RCC 7860 (cell line): ENCODE measurements at places on chromosomes 4 and X.

DNA sequence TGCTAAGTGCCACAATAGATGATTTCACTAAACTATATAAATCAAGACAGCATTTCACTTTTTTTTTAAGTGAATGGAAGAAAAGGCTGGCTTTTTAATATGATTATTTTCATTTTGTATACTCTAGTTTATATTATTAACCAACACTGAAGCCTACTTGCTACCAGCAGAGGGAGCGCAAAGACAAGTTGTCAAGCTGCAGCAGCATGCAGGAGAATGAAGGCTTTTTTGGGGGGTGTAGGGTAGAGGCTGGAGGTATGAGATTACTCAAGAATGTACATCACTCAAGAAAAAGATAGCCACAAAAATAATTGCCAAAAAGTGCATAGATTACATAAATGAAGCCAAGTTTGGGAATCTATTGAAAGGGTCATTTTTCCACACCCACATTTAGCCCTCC is 519.5 kb downstream of the FGF13 start:
- DNase-seq, result no peak

- DNase-seq, result no peak
Measured at GRCh38 chr4:54540931-54541330, 116.8 kb upstream of the KIT start.

- peak; percentile 27 for DNase-seq
Measured at GRCh38 chr4:151436093-151436518, 27.1 kb downstream of the FHIP1A start.

- no peak for DNase-seq
Measured at GRCh38 chrX:108584617-108585211, 145.1 kb downstream of the COL4A5 start.

GRCh38 chr4:37604461-37604860 is 81.7 kb downstream of the RELL1 start:
- peak; percentile 42 for DNase-seq

- DNase-seq, result no peak
Measured at GRCh38 chr4:121778991-121779628, 14.1 kb upstream of the SMIM43 start.

- DNase-seq, result no peak
Measured at GRCh38 chrX:153974003-153974725, 1.6 kb downstream of the TMEM187 start.

GRCh38 chr4:101813604-101814003 is 23.1 kb downstream of the BANK1 start:
- no peak for DNase-seq

GRCh38 chrX:19152762-19153161 is 30.5 kb upstream of the ADGRG2 start:
- peak; percentile 71 for DNase-seq

DNA sequence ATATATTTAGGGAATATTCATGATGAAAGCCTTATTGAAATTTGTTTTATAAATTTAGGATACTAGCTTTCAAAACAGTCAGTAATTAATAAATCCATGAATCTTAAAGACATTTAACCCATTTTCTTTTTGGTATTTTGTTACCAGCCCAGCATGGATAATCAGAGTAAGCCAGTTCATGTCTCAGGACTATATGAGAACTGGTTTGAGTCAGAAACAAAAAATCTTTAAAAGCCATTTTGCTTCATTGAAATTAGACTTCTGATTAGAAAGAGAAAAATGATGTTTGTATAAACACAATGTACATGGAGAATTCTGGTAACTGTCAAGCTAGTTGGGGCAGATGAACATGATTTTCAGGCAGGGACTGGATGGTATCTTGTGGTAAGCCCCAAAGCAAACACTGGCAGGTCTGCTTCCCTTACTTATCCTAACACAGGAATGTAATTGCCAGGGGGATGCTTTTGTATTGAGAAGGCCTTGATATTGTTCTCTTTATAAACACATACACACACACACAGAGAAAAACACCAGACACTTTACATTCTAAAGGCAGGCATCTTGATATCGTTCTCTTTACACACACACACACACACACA is 9.4 kb downstream of the ARHGAP10 start:
- DNase-seq, result no peak

- no peak for DNase-seq
Measured at GRCh38 chr4:56961107-56961500, 16.3 kb downstream of the NOA1 start.

GRCh38 chrX:129845616-129846190 is 2.0 kb upstream of the ZDHHC9 start:
- no peak for DNase-seq

DNA sequence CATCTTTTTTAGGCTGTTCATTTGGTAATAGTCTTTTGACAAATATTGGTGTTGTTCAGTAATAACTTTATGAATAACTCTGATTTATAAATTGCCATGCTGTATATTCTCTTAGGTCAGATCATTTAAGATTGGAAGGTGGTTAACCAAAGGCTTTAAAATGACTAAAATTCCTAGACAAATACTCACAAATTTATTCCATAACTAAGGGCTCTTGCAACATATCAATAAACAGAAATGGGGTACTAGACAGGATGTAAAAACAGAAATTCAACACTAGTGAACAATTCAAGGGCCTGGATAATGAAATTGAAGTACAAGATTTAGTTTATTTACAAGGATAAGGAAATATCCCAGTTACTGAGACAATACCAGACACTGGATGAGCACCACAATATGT is 328.6 kb downstream of the PCDH19 start:
- DNase-seq, result no peak
